Stimulated activated CD4-positive, alpha-beta T cell treated with anti-CD3 and anti-CD28 coated beads, Interleukin-2, amount 100 ng/mL, for 24 hours (primary cell): ENCODE measurements at places on chromosomes 16 and 17.

- no peak for DNase-seq
Measured at GRCh38 chr17:42759982-42760651, 910 bp upstream of the RAMP2 start.

- no peak for DNase-seq
Measured at GRCh38 chr16:35749253-35750141, 2290.1 kb downstream of the TP53TG3F start.

- no peak for DNase-seq
Measured at GRCh38 chr17:49986396-49987289, 8.4 kb downstream of the DLX3 start.

DNA sequence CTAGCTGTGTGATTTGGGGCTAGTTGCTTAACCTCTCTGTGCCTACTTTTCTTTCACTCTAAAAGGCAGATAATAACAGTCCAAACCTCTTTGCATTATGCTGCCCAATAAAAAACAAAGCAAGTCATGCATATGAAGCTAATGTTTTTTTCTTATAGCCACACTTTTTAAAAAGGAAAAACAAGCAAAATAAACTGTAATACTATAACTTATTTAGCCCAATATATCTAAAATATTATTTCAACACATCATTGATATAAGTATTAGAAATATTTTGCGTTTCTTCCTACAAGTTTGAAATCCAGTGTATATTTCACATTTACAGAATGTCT is 22.4 kb downstream of the ANKRD40 start:
- no peak for DNase-seq

- no peak for DNase-seq
Measured at GRCh38 chr16:50537533-50538290, 10.5 kb upstream of the NKD1 start.

GRCh38 chr17:7215136-7215638 is 4.4 kb downstream of the DLG4 start:
- no peak for DNase-seq
